ENCODE measurements at places on chromosomes 16 and 17. TPM values are rescaled to one million over a fixed set of nuclear protein-coding genes. Genes with fewer than 3 reads are reported as not detected.

DNAAF1 gene
- not detected for total RNA-seq

KRT25 gene
- total RNA-seq, result not detected

OR1A1 gene
- total RNA-seq, result not detected

EIF4A3 gene
- 84.6 TPM for total RNA-seq

TNFSF12 gene
- 14.5 TPM for total RNA-seq

GAS2L2 gene
- total RNA-seq, result not detected

LPO gene
- total RNA-seq, result not detected

CYGB gene
- total RNA-seq, result 11.7 TPM

SCARF1 gene
- total RNA-seq, result 0.64 TPM

ASIC2 gene
- total RNA-seq, result not detected

CACNG5 gene
- total RNA-seq, result not detected

VASN gene
- 133 TPM for total RNA-seq

ATP2A1 gene
- under 0.01 TPM for total RNA-seq

IRF8 gene
- total RNA-seq, result not detected

KRTAP3-2 gene
- not detected for total RNA-seq

COL1A1 gene
- 2,749 TPM for total RNA-seq

CD2BP2 gene
- 40.6 TPM for total RNA-seq

KRT39 gene
- not detected for total RNA-seq

ANKRD13B gene
- 8.6 TPM for total RNA-seq

FASN gene
- 280 TPM for total RNA-seq

NFE2L1 gene
- total RNA-seq, result 132 TPM

ST3GAL2 gene
- 51.2 TPM for total RNA-seq

FA2H gene
- not detected for total RNA-seq

MC1R gene
- 3.9 TPM for total RNA-seq

WNT9B gene
- under 0.01 TPM for total RNA-seq

GDPD1 gene
- total RNA-seq, result 2.6 TPM

IRX3 gene
- total RNA-seq, result 0.86 TPM

KIF19 gene
- total RNA-seq, result not detected

CIITA gene
- under 0.01 TPM for total RNA-seq

ZNF205 gene
- total RNA-seq, result 14.2 TPM

TBC1D3L gene
- total RNA-seq, result 2.6 TPM

PRDM7 gene
- total RNA-seq, result not detected

CCL11 gene
- not detected for total RNA-seq

ITGAL gene
- total RNA-seq, result not detected

CCL23 gene
- not detected for total RNA-seq
